ENCODE measurements at places on chromosomes 4 and X. TPM values are rescaled to one million over a fixed set of nuclear protein-coding genes. Genes with fewer than 3 reads are reported as not detected.

DNA sequence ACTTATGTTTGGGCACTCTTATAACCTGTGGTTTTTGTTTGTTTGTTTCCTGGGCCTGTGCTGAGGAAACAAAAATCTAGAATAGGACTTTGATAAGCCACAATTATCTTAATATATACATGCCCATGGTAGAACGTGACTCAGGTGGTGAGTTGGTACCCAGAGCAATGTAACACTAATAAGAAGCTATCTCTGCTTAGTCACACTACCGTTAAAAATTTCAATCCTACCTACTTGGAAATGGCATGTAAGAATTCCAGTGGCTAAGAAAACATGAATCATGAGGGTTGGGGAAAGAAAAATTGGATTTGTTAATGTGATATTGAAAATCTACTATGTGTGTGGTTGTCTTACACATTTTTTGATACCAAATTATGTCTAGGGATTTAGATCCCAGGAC is 30.5 kb upstream of the ADGRG2 start:
- H3K27ac ChIP-seq = no peak overlapping the region
- DNase-seq = no peak
- H3K4me3 ChIP-seq = no peak overlapping the region
- no peaks in the 10 kb centered on the region for H3K36me3 ChIP-seq

Gene CPXCR1
- not detected for polyA plus RNA-seq

DNA sequence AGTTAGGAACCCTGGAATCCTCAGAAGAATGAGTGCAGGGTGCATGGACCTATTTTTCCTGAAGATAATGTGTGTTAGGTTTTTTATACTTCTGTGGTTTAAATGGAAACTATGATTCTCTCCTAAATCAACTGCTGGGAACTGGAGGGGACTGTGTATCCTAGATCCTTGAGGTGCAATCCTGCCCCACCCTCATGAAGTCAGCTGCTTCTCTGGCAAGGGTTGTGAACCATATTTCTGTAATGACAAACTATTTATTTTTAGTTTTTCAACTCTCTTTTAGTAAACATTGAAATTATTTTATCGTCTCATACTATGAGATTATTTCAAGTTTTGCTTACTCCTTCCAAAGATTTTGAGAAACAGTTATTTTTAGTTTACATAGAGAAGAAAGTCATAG is 25.8 kb upstream of the VEGFC start:
- no peaks in the 10 kb centered on the region for H3K27me3 ChIP-seq
- H3K27ac ChIP-seq = no peak overlapping the region
- no peaks in the 10 kb centered on the region for H3K36me3 ChIP-seq
- H3K4me3 ChIP-seq = no peak overlapping the region
- H3K4me1 ChIP-seq = no peaks in the 10 kb centered on the region

Gene GAGE12J
- not detected for polyA plus RNA-seq

Gene KLHL13
- 0.03 TPM for polyA plus RNA-seq
